Hematopoietic multipotent progenitor cell treated with erythropoietin and hydrocortisone succinate and interleukin-3 and kit ligand, for 17 days (in vitro differentiated cells): ENCODE measurements at places on chromosomes 11 and 22.

- no peak for DNase-seq
Measured at GRCh38 chr22:28105413-28105812, 186.4 kb upstream of the PITPNB start.

DNA sequence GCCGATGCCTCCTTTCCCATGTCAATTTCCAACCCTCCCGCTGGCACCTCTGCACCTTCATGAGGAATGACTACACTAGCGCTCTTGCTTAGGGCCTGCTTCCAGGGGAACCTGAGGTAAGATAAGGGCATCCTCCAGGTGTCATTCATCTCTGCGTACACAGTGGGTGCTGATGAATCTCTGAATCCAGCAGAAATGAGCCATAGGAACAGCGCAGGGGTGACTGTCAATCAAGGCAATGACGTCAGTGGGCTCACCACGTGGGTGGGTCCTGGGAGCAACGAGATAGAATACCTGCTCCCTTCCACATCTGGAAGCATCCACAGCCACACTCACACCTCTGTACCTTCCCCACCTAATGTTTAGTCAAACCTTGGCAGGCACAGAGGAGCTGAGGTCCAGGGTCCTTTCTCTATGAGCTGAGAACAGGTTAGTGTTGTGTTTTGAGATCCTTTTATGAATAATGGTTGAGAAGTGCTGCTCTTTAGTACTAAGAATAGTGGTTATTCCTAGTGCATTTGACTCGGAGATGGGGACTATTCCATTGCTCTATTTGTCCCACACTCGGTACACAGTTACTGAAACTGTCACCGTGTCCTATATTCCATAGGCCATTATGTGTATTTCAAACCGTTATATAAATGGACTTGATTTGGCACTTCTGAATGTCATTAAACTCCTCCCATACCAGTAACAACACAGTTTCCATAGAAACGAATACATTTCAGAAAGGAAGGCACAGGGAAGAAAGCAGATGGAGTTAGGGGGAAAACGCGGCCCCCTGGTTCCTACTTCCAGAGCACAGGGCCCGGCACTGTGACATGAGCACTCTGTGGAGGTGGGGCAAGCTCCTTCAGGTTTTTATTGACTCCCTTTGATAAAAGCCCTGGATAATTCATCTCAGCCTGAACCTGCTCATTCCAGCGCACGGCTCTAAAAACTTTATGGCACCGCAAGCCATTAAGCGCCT, 193.4 kb downstream of the ST3GAL4 start:
- DNase-seq = no peak

GRCh38 chr22:40250608-40251007, 72.9 kb downstream of the TNRC6B start:
- DNase-seq = no peak

DNA sequence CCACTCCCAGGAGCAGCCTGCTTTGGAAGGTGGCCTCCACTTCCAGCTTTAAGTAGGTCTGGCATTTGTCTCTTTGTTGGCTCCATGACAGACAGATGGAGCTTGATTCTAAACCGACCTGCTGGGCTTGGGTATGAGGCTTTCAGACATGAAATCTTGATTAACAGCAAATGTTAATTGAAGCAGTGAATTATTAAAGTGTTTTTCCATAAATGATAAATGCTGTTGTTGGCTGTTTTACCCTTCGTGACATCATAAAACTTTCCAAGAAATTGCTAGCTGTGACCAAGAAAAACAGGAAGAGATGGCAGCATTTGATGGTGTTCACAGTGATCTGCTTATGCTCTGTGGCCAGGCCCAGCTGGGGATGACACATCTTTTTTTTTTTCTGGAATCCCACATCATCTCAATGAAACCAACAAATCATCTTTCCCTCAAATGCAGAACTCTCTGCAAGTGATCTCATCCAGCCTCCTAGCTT, 66.1 kb downstream of the RBMXL2 start:
- DNase-seq = no peak

DNA sequence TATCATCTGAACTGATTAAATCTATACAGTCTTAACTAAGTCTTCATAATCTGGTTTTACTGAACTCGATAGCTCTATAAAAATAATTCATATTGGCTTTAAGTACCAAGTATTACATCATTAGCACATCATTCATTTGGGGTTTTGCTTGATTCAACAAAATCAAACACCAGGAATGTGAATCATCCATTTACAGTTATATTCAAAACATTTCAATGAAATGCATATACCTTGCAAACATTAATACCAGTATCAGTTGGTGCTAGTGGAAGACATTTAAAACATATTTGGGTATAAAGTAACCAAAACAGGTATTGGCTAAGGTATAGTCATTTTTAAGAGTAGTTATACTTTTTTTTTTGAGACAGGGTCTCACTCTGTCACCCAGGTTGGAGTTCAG, 12.2 kb upstream of the CCDC89 start:
- DNase-seq = no peak
